ENCODE measurements at places on chromosomes 12 and 14. TPM values are rescaled to one million over a fixed set of nuclear protein-coding genes. Genes with fewer than 3 reads are reported as not detected.

DNA sequence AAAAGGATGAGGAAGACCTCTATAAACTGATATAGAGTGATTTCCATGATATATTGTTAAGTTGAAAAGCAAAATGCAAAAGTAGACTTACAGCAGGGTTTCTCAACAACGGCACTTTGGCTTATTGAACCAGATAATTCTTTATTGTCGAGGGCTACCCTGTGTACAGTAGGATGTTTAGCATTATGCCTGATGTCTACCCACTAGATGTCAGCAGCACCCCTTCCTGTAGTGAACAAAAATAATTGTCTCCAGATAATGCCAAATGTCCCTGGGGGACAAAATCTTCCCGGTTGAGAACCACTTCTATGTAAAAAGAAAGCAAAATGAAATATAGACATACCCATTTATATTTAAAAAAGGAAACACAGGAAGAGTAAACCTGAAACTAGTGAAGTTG lies 32.4 kb downstream of the ABCD2 start:
- no peak for DNase-seq

GRCh38 chr12:49864798-49865090 lies 21.8 kb upstream of the BCDIN3D start:
- DNase-seq, result no peak

- no peak for DNase-seq
Measured at GRCh38 chr14:94476023-94476422, at the start of gene SERPINA9. SERPINA9 (minus strand) TSS chr14:94476197; CDS start chr14:94469840, 6,357 bp downstream.

Gene ASCL1
- total RNA-seq, result not detected

Gene CALCOCO1
- 62.2 TPM for total RNA-seq

Gene RNF212B
- total RNA-seq, result not detected

DNA sequence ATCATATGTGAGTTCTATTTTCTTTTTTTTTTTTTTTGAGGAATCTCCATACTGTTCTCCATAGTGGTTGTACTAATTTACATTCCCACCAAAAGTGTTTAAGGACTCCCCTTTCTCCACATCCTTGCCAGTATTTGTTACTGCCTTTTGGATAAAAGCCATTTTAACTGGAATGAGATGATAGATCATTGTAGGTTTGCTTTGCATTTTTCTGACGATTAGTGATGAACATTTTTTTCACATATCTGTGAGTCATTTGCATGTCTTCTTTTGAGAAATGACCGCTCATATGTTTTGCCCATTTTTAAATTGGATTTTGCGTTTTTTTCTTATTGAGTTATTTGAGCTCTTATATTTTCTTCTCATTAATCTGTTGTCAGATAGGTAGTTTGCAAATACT lies 394.8 kb downstream of the LRFN5 start:
- no peak for DNase-seq

Gene KLHDC2
- total RNA-seq, result 75.0 TPM

GRCh38 chr12:5171701-5172100 lies 128.0 kb downstream of the KCNA5 start:
- DNase-seq, result no peak

- DNase-seq, result no peak
Measured at GRCh38 chr14:66242001-66242400, 244.2 kb upstream of the CCDC196 start.

GRCh38 chr12:39431002-39431796 lies 11.7 kb downstream of the KIF21A start:
- no peak for DNase-seq

DNA sequence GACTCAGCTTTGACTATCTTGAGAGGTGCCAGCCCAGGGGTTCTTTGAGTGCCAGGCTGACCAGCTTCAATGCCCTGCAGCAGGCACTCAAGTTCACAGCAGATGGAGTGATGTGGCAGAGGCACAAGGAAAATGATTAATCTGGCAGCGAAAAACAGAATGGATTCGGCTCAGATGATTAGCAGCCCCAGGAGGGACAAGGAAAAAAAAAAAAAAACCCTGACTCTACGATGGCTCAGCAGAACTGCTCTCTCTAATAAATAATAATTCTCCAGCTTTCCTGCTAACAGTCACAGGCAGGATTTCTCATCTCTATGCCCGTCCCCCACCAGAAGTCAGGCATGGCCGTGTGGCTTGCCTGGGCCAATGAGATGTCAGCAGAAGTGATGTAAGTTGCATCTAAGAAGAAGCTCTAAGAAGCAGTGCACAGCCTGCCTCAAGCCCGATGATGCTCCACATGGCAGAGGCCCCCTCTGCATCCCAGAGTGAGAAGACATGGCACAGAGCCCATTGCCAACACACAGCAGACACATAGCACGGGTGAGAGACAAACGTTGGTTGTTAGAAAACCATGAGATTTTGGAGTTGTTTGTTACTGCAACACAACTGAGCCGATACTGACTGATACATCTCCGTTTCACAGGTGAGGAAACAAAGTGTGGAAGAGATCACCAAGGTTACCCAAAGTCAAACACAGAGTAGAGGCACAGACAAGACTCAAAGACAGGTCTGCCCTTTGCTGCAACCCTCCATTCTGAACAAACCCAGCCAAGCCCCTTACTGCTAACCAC lies 111.0 kb downstream of the SCARB1 start:
- DNase-seq, result no peak

- DNase-seq, result no peak
Measured at GRCh38 chr12:1034751-1035457, 43.9 kb downstream of the ERC1 start.

GRCh38 chr12:104219361-104219892 lies 3.8 kb downstream of the TXNRD1 start:
- DNase-seq, result no peak

- DNase-seq, result no peak
Measured at GRCh38 chr12:32155961-32156529, 49.4 kb downstream of the BICD1 start.

DNA sequence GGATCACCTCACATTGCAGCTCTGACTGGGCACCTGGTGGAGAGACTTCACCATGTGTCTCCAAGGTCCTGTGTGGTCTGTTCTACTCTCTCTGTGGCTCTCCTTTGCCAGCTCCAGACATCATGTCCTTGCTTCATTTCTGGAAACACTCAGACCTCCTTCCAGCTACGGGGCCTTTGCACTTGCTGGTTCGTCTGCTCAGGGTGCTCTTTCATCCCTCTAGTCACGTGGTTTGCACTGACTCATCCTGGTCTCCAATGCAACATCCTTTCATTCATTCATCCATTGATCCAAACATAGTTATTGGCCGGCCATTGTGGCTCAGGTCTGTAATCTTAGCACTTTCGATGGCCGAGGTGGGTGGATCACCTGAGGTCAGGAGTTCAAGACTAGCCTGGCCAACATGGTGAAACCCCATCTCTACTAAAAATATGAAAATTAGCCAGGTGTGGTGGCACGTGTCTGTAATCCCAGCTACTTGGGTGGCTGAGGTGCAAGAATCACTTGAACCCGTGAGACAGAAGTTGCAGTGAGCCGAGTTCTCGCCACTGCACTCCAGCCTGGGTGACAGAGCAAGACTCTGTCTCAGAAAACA lies 23.9 kb upstream of the CCDC63 start:
- no peak for DNase-seq

GRCh38 chr12:16919551-16919950 lies 313.6 kb upstream of the LMO3 start:
- no peak for DNase-seq

GRCh38 chr12:83827193-83827592 lies 1085.4 kb downstream of the SLC6A15 start:
- DNase-seq, result no peak

- no peak for DNase-seq
Measured at GRCh38 chr12:130835436-130835835, 3.6 kb downstream of the STX2 start.

- no peak for DNase-seq
Measured at GRCh38 chr12:92336641-92337040, 191.0 kb upstream of the BTG1 start.

DNA sequence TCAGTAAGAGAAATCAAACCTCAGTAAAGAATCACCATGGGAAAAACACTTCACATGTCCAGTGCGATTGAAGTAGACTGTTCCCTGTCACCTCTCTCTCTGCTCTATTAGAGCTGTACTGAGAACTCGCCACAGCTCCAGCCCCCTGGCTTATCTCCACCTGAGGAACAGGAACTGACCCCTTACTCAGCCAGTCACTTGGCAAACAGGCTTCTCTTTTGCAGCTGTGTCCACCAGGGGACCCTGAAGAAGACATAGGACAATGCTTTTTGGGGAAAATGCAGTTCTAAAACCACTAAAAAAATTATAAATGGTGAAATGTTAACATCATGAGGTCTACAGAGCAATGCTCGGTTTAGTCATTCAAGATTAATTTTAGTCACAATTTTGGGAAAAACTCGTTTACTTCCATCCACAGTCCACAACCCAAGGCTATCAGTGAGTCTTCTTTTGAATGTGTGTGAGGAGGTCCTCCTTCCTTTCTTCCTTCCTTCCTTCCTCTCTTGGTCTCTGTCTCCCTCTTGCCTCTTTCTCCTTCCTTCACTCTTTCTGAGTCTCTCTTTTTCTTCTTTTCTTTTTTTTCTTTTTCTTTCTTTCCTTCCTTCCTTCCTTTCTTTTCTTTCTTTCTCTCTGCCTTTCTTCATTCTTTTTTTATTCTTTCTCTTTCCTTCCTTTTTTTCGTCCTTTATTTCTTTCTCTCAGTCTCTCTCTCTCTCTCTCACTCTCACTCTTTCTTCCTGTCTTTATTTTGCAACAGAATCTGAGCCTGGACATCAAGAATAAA lies 1189.5 kb upstream of the TMEM132C start:
- DNase-seq, result no peak

- DNase-seq, result no peak
Measured at GRCh38 chr14:60253649-60254048, 4.6 kb downstream of the PPM1A start.

Gene TAS2R8
- total RNA-seq, result not detected

DNA sequence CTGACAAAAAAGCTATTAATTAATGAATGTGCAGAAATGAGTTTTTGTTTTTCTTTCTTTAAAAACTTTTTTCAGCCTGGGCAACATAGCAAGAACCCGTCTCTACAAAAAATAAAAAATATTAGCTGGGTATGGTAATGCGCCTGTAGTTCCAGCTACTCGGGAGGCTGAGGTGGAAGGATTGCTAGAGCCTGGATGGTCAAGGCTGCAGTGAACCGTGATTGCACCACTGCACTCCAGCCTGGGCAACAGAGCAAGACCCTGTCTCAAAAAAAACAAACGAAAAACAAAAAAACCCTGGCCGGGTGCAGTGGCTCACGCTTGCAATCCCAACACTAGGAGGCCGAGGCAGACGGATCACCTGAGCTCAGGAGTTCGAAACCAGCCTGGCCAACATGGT lies 7.9 kb downstream of the GIT2 start:
- no peak for DNase-seq

- DNase-seq, result no peak
Measured at GRCh38 chr12:122610911-122611310, 83.9 kb downstream of the KNTC1 start.

DNA sequence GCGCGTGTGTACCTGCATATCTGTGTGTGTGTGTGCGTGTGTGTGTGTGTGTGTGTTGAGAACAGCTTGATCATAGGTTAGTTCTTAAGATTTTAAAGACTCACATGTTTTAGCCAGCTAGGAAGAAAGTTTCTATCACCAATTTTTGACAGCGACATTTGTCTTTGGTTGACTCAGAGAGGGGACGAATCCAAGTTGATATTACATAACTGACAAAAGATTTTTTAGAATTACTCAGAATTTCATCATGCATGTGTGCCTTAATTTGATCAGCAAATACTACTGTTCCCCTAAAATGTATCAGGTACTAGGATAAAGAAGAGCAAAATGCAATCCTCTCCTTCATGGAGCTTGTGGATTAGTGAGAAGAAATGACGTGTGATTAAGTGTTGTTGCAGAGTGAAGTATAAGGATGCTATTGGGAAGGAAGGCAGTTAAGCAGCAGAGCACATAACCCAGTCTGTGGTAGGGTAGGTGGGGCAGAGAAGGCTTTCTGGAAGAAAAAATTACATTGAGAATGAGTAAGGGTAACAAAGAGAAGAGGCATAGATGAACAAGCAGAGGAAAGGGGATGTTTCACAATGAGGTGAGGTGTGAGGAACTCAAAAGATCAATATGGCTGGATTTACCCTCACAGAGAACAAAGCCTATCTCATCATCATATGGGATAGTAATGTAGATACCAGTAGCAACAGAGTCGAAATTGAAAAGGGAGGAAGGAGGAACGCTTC lies 77.5 kb downstream of the ELK3 start:
- no peak for DNase-seq

Gene IQSEC3
- total RNA-seq, result 1.1 TPM

Gene DPPA3
- total RNA-seq, result not detected

GRCh38 chr14:96676166-96676565 lies 121.0 kb upstream of the VRK1 start:
- no peak for DNase-seq

GRCh38 chr12:58424735-58425392 lies 483.5 kb downstream of the ATP23 start:
- DNase-seq, result no peak

DNA sequence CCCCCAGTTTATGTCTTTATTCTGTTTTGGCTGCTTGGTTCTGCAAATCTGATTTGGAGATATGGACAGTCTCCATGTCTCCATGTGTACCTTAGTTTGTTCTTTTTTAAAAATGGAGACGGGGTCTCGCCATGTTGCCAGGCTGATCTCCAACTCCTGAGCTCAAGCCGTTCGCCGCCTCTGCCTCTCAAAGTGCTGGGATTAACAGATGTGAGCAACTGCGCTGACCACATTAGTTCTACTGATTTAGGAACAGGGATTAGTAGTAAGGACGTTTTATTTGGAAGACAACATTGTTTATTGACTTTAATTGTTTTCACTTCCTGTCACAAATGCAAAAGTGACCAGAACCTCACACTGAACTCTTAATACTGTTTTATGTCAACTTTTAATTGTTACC lies 14.7 kb downstream of the AEBP2 start:
- no peak for DNase-seq

Gene SLC39A2
- 0.28 TPM for total RNA-seq

GRCh38 chr14:21652209-21652808 lies 1.3 kb upstream of the OR4E2 start:
- DNase-seq, result peak; percentile 34

DNA sequence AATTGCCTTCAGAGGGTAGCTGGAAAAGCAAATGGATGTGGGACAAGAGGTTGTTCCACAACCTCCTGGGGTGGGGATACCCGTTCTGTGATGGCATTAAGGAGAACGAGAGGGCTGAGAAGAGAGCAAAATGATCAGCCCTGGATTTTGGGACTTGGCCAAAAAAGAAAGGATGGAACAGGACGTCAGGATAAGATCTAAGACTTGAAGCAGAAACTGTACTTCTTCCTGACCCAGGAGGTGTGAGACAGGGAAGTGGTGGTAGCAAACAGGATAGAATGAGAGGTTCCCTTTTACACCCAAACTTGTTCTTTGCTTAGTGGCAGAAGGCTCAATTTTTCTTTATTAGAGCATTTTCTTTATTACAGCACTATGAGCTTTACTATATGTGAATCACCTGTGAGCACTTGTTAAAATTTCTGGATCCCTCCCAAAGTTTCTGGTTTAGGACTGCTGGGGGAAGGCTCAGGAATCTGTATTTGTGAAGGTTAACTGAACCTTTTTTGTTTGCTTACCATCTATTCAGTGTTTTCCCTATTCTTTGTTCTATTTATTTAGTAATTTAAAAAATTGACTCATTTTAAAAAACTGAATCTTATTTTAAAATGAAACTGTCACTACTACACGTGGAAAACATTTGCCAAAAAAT lies 59.2 kb downstream of the ERC1 start:
- no peak for DNase-seq

Gene SCAF11
- 107 TPM for total RNA-seq

- DNase-seq, result no peak
Measured at GRCh38 chr12:87861791-87862190, 167.4 kb downstream of the C12orf50 start.

- DNase-seq, result no peak
Measured at GRCh38 chr12:71239731-71240130, 81.9 kb upstream of the TSPAN8 start.

Gene KLHL33
- 0.85 TPM for total RNA-seq

Gene LRRC43
- total RNA-seq, result not detected

Data from mucosa of descending colon (tissue), 3 donors.